GM18507 (cell line): ENCODE measurements at places on chromosomes 3 and 15.

DNA sequence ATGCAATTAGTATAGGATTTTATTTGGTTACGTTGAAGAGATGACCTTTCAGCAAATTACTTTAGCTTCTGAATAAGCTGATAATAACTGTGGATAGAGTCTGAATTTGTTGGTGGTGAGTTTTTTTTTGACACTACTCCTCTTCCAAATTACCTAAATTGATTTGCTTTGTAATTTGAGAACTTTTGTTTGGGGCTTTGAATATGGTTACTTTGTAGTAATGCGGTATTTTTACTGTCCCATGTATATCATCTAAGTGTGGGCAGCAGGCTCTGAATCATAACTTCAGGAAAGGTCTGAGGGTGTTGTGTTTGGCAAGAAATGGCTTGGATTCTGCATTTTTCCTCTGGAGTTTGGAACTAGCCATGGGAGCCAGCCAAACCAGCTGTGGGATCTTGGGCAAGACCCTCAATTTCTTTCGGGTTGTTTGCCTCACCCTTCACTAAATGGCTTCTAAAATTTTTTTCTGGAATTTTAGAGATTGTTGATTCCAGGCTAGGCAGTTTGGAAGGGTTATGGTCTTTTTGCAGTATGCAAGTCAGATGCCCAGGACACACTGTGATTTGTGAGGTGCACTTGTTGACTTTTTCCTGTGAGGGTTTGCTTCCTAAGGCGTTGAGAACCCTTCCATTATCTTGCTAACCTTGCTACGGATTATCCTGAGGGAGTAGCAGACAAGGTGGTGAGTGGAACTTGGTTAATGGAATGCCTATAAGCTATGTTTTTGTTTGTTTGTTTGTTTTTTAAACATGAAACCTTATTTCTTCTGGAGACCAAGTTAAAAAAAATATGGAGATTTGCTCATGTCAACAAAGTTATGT lies 10.4 kb downstream of the PTPRG start:
- no peak for DNase-seq

- no peak for DNase-seq
These were observed 371.0 kb upstream of the GBE1 start for GRCh38 chr3:82132210-82133069.

GRCh38 chr3:123819949-123820348 lies 64.2 kb downstream of the MYLK start:
- DNase-seq: no peak

- DNase-seq: no peak
These were observed 79.7 kb upstream of the ZNF280D start for GRCh38 chr15:56812961-56813360.

DNA sequence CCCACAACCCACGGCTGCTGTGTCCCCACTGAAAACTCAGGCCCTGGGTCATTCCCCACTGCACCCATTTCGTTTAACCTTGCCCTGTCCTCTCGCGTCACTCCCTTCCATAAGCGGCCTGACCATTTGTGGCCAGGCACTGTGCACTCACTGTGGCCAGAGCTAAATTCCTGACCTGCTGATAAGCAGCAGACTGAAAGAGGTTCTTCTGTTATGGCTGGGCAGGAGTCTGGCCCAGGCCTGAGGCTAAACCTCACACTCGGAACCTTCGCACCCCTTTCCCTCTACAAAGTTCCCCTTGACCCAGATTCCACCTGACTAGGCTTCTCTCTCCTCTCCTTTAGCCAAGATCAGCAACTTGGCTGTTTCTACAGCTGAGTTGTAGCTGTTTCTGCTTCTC lies 62.3 kb downstream of the ADAMTS17 start:
- no peak for DNase-seq

GRCh38 chr15:38186507-38186906 lies 66.1 kb upstream of the SPRED1 start:
- no peak for DNase-seq

- no peak for DNase-seq
These were observed 67.7 kb upstream of the ATP11B start for GRCh38 chr3:182725372-182726251.

GRCh38 chr15:49673861-49674260 lies 53.0 kb downstream of the DTWD1 start:
- DNase-seq: no peak

DNA sequence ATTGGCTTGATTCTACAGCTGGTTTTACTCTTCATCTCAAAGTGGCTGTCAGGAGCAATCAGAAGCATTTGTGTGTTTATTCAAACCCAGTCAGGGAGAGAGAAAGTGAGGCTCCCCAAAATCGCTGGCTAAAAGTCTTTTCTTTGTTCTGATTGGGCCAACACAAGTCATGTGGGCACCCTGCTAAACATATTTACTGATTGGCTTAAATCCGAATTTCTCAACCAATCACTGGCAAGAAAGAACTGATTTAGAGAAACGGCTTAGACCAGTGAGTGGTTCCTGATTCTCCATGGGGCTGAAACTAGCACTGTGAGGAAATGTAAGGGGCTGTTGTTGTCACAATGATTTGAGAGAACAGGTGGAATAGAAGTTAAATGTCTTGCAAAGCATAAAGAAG lies 98.9 kb upstream of the PDZRN3 start:
- no peak for DNase-seq

- no peak for DNase-seq
These were observed 21.8 kb downstream of the P2RY12 start for GRCh38 chr3:151362751-151363174.

GRCh38 chr3:170532573-170532972 lies 53.3 kb downstream of the SLC7A14 start:
- no peak for DNase-seq

- no peak for DNase-seq
These were observed 32.1 kb upstream of the RPS17 start for GRCh38 chr15:82572311-82572710.

DNA sequence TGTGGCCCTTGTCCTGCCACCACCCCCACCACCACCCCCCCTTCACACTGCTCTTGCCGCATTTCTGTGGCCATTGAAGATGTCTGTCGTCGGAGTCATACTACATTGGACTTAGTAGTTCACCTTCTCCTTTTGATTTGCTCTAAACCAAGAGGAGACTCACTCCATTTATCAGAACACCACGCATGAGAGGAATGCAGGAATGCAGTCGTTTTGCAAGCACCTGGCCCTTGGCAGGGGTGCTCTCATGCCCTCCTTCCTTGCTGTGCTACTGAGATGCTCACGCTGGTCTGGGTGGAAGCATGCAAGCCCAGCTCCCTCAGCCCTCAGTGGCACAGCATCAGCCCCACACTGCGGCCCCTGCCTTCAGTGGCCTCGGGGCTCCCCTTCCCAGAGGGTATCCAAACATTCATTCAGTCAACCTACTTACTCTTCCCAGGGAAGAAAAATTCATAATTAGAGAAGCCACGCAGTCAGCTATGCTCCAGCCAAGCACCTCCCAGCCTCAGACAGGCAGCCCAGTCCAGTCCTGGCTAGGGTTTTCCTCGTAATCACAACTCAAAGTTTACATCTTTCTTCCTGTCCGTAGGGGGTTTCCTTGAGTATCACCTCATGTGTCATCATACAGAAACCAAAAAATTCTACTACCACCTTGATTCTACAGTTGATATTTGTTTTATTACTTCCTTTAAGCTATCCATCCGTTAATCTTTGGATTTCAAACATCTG lies 520.0 kb downstream of the GABRG3 start:
- DNase-seq: no peak

GRCh38 chr15:88821993-88822392 lies 18.8 kb downstream of the ACAN start:
- DNase-seq: no peak

DNA sequence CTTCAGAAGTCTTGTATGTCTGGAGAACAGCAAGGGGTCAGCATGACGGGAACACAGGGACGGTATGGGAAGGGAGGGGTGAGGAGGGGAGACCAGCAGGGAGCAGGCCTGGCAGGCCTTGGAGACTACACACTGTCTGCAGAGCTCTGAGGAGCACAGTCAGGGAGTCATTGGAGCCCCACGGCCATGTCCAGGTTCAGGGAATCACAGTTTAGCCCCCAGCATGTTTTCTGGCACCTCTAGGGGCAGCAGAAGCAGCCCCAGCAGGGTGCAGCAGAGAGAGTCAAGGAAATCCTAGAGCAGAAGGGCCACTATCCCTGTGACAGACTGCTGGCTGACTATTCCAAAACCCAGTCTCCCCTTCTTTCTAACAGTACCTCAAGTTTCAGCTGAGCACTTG lies 3.2 kb downstream of the LAMP3 start:
- no peak for DNase-seq

GRCh38 chr3:191235331-191236314 lies 36.6 kb downstream of the OSTN start:
- DNase-seq: peak; percentile 54

DNA sequence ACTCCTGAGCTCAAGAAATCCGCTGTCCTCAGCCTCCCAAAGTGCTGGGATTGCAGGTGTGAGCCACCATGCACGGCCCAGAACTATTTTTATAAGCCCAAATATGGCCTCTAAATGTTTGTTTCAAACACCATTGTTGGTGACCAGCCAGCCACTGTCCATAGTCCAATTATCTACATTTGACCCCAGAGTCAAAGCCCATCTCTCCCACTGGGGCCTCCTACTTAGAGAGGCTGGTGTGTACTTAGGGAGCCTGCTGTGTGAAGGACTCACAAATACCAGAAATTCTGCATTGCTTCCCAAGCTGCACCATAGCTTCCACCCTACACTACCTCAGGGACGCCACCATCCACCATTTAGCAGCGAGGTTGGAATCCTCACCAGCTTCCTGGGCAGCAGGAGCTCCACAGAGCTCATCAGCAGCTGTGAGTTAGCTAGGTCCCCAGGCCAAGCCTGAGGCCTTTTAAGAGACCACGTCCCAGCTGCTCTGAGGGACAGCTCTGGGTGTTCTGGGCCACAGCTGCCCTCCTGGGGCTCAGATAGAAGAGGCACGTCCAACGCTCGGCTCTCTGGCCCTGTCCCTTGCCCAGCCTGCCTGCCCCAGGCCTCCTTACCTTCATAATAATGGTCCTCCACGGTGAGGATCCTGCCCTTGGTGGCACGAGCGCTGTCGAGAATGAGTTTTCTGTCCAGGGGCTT lies 29.5 kb downstream of the TKT start:
- DNase-seq: no peak

DNA sequence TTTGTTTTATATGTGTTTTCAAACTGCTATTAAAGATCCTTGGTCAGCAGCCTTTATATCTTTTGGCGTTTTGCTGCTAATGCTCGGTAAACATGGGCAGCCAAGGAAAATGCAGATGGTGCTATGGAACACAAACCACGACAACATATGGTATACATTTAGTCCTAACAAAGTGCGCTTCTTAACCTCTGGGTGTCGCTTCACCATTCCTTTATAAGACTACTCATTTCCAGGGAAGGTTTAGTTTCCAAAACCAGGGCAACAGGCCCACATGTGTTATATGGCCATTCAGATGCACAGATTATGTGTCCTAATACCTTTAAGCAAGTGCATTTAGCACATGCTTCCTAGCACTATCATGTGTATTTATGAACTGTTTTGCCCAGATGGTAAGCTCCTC lies 14.7 kb downstream of the SHOX2 start:
- no peak for DNase-seq

- no peak for DNase-seq
These were observed 5.1 kb downstream of the CHRD start for GRCh38 chr3:184384856-184385422.

DNA sequence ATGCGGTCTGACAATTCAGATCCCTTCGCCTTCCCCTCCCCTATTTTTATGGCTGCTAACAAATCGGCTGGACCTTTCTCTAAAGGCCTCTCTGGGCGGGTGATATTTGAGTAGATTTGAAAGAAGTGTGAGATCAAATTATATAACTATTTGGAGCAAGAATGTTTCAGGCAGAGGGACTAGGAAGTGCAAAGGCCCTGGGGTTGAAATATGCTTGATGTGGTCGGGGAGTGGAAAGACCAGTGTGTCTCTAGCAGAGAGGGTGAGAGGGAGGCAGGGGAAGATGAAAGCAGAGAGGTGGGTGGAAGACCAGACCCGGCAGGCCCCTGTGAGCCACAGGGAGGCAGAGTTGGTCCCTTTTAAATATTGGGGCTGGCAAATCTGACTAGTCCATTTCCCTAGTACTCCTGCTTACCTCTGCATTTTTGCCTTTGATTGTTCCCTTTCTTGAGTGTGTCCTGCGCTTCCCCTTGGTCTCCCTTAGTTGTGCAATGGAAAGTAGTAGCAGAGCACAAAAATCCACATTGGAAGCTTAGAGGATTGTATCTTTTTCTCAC lies 32.3 kb downstream of the SLCO3A1 start:
- DNase-seq: no peak

- no peak for DNase-seq
These were observed 563.5 kb upstream of the CCDC54 start for GRCh38 chr3:106813742-106814141.

DNA sequence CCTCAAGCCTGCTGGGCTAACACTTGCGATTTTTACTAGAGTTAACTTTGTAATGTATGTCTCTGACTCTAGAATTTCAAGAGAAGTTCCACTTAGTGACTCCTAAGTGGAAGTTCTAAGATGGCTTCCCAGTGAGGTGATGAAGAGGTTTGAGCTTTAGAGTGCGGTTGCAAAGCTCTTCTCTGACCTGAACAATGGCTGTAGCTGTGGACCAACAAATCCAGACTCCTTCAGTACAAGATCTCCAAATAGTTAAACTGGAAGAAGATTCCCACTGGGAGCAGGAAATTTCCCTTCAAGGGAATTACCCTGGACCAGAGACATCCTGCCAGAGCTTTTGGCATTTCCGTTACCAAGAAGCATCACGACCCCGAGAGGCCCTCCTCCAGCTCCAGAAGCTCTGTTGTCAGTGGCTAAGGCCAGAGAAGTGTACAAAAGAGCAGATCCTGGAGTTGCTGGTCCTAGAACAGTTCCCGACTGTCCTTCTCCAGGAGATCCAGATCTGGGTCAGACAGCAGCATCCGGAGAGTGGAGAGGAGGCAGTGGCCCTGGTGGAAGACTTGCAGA lies 22.3 kb downstream of the WDR73 start:
- DNase-seq: no peak

DNA sequence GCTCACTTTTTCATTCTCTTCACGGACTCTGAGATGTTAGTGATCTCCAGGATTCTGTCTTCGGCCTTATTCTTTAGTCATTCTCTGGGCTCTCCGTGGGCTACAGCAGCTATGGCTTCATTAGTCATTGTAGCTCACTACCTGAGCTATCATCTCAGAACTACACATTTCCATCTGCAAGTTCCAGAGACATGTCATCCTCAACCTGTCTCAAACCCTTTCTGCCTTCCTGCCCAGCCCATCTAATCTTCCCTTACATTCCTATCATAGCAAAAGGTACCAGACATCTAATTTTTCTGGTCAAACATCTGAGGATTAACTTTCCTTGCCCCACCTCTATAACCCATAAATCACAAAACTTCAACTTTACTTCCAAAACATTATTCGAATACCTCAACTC lies 13.2 kb downstream of the TSPAN3 start:
- no peak for DNase-seq

GRCh38 chr3:169264711-169265110 lies 398.8 kb downstream of the MECOM start:
- DNase-seq: no peak

- DNase-seq: no peak
These were observed 65.1 kb upstream of the TEX264 start for GRCh38 chr3:51605938-51606337.

DNA sequence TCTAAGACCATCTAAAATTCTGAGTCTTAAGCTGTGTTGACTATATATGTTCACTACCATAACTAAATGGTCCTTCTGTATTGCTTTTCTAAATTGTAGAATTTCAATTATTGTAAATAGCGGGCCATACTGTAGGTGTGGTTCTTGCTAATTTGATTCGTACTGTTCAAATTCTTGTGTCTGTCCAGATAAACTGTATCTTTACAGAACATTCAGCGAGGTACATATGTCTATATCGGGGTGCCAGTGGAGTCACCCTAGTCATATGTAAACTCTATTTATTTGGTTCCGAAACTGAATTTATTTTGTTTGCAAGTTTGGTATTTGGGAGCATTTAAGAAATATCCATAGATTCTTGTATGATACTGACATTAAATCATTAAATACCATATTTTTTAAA lies 69.0 kb downstream of the IGF1R start:
- no peak for DNase-seq
